ENCODE measurements at places on chromosomes 4 and X.
A peak's percentile ranks its signal among the peaks of the same experiment; 100 is the strongest.

GRCh38 chrX:30215357-30215843, at the start of gene MAGEB2:
Gene MAGEB2, plus strand, starts transcription at chrX:30215563. Its CDS starts 3,018 bp downstream, at chrX:30218581.
- DNase-seq, result no peak

- DNase-seq, result peak; percentile 22
These were observed 130.4 kb upstream of the RADX start for GRCh38 chrX:106481341-106481740.

- DNase-seq, result no peak
These were observed 567.7 kb downstream of the KCNIP4 start for GRCh38 chr4:21380861-21381260.

DNA sequence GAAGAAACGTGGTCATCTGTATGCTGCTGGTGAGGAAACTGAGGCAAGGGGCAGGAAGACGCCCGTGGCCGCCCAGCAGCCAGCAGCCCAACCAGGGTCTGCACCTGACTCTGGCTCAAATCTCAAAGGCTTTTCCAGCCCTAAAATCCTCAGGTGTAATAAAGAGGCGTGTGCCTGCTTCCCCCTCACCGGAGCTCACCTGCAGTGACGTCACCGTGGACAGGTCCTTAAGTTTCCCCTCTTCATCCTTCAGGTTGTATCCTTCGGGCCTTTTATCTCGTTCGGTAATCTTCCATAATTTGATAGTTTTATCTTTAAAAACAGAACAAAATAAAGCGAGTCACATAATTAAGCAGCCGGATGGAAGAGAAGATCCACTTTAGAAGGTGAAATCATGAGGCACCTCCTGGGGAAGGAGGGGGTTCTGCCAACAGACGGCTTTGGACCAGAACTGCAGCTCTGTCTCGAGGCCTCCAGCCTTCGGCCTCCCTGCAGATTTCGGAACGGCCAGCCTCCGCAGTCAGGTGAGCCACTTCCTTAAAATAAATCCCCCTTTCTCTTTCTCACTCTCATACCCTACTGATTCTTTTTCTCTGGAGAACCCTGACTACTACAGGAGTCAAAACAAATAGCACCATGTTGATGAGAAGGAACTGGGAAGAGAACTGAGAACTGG, 96.7 kb downstream of the PPP2R2C start:
- DNase-seq, result no peak

DNA sequence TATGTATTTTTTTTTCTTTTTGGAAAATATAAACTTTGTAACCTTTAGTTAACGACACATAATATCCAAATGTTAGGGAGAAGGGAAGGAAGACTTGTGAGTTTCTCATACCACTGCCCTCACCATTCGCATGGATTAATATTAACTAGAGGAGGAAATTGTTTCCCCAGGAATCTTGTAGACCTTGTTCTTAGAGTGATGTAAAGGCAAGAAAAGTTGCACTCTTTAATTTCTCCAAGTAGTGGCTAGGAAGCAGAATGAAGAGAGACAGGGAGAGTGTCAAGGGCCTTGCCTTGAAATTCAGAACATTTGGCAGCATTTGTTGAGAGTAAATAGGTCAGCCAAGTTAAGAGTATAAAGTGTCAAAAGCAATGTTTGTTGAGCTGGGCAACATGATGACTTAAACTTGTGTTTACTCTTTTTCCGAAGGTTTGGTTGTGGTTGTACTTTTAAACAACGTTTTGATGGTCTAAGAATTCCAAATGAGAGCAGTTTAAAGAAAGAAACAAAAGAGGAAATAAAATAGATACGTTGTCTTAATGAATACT, 105.7 kb downstream of the TENM3 start:
- no peak for DNase-seq

DNA sequence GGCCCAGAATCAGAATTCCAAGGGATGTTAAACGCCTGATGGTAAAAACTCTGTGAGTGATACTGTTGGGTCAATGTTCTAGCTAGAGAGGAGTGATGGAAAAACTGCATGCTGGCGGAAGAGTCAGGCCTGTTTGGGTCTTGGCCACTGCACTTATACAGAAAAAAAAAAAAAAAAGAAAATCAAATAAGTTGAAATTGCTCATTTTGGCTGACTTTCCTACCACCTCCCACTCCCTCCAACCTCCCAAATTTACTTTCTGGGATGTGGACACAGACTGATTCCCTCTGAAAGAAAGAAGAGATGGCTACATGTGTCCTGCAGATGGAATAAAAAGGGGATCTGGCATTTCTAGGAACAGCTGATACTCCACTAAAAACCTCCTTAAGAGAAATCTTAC, 234.1 kb upstream of the GIMD1 start:
- DNase-seq, result no peak

DNA sequence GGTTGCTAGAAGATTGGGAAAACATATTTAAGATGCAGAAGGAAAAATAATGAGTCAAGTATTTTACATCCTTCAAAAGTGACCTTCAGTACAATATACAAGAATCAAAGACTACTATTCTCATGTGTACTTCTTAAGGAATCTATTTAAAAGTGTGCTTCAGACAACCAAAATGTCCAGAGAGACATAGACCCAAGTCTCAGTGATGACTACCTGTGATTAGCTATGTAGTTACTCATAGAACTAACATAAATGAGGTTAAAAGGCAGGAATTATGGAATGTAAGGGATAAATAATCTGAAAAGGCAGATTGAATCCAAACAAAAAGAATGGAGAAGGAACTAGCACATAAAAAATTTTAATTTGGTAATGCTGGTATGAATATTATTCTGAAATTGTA, 634.7 kb upstream of the FAM241A start:
- DNase-seq, result peak; percentile 17

DNA sequence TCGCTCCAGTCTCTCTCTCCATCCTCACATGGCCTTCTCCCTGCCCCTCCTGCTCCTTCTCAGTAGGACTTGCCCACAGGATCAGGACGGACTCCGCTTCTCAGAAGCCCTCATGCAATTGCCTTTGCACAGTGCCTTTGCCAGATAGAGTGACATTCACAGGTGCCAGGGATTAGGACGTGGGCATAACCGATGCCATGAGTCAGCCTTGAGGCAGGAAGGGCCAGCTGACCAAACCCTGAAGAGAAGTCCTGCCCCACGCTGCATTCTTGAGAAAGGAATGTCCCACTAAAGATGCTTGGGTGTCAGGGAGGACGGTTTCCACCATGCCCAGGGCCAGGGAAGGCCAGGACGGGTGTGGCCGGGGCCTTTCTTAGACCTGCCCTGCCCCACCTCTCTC, 6.6 kb upstream of the GRPEL1 start:
- DNase-seq, result no peak

DNA sequence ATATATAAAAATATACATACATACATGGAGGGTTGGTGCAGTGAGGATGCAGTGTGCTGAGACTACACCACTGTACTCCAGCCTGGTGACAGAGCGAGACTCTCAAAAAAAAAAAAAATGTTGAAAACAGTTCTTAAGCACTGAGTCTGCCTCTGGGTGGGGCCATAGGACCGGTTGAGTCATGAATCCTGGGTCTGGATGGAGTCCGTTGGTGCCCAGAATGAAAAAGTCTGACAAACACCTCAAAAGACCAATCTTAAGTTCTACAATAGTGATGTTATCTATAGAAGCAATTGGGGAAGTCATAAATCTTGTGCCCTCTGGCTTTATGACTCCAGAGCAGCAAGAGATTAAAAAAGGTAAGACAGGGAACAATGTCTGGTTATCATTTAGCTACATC, 70.4 kb downstream of the FGFBP1 start:
- peak; percentile 74 for DNase-seq

DNA sequence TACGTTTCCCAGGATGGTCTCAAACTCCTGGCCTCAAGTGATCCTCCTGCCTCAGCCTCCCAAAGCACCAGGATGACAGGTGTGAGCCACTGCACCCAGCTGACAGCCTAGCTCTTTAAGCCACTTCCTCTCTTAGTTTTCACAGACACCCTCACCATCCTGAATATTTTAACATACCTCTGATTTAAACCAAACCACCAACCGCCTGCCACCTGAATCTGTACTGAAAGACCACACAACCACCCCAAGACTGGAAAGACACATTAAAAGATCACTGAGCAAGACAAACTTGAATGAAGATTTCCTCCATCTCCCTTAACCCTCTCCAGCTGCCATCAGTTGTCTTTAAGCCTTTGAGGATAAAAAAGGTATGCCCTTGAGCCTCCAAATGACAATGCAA, 110.6 kb downstream of the SH3KBP1 start:
- no peak for DNase-seq

DNA sequence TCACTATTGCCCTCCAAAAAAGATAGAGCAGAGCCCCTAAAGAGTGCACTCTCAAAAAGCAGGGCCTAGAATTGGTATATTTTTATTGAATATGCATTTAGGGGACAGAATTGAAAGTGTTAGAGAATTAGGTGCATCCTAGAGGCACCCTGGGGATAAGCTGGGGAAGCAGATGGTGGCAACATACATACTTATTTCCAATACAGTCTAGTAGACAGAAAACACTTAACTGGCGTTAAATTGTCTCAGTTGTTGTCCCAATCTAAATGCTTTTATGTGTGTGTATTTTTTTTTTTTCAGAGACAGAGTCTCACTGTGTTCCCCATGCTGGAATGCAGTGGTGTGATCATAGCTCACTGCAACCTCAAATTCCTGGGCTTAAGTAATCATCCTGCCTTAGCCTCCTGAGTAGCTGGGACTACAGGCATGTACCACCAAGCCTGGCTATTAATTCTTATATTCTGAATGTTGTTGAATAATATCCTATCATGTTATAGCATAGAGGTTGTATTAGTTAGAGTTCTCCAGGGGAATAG, 481.8 kb downstream of the GRXCR1 start:
- DNase-seq, result peak; percentile 38

- DNase-seq, result no peak
These were observed 186.7 kb upstream of the VEGFC start for GRCh38 chr4:176979416-176979815.

GRCh38 chr4:86487738-86488348, 106.3 kb upstream of the PTPN13 start:
- no peak for DNase-seq

DNA sequence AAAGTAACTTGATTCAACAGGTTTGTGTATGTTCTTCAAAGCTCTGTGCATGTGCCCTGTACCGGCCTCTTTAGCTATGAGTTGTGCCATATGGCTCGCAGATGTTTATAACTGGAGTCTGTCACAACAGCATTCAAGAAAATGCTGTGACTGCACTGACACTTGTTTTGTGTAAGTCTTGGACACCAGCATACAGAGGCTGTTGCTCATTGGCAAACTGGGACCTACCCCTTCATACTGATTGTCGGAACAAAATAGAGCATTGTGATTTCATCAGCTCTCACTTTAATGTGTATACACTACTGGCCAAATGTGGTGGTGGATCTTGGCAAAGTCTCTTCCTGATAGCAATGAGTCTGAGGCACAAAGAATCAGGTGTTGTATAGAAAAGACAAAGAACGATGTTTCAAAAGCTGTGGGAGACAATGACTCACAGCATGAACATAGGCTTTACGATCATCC, 133.9 kb downstream of the EGF start:
- peak; percentile 4 for DNase-seq

- no peak for DNase-seq
These were observed 781.8 kb downstream of the FAM133A start for GRCh38 chrX:94455782-94456181.

DNA sequence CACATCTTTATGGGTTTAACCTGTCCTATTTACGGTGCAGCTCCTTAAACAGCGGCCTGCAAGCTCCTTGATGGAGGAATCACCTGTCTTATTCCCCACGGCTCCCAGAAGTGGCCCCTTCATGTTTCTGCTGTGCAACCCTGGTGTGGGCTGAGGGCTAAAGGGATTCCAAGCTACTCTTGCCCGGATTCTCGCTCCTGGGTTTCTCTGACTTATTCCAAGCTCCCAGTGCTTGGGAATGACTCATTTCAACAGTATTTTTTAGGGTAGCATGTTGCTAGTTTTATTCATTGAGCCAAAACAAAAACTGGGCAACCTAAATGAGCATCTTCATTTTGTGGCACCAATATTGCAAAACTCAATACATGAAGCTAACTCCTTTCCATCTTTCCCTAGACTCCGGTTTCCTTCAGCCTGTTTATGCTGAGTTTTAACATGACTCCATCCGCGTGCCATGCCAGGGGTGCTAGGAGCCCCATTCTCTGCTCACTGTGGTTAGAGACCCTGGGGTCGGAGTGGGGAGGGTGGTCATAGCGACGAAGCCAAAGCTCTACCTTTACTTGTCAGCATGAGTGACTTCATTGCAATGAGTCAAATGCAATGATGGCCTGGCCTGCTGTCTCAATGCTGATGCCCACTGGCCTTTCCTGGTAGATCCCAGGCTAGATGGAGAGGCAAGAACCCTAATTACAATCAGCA, 349.7 kb downstream of the NR3C2 start:
- DNase-seq, result no peak

GRCh38 chr4:94852616-94853015, 94.9 kb downstream of the BMPR1B start:
- no peak for DNase-seq

- DNase-seq, result peak; percentile 6
These were observed 897.0 kb downstream of the ARAP2 start for GRCh38 chr4:35347276-35347675.

DNA sequence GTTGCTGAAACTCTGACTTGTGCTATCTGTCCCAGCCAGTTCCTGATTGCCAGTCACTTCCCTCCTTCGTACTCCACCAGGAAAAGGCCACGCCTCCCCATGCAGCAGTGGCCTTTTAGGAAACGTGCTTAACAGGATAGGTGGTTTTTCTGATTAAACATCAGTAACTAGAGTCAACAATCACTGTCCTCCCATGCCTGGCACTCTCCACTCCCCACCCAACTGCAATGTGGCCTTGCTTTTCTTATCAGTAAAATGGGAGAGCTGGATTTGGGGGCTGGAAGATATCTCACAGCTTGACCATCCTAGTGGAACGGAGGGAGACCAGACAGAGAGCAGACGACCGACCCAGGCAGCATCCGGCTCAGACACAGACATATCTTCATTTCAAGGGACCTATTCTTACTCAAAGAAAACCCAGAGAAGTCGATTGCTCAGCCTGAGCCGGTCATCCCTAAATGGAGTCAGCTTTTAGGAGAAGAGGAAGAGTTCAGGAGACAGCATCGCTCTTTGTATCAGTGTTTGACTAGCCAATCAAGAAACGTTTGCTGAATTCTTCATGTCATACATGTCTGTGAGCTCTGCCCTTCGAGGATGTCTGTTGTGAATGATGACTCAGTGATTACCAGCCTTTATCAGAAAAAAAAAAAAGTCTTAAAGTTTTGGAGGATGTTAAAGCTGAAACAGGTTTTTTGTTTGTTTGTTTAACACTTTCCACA, 12.7 kb upstream of the UBA6 start:
- DNase-seq, result peak; percentile 79

- no peak for DNase-seq
These were observed 114.6 kb downstream of the ARHGAP10 start for GRCh38 chr4:147846318-147847155.

DNA sequence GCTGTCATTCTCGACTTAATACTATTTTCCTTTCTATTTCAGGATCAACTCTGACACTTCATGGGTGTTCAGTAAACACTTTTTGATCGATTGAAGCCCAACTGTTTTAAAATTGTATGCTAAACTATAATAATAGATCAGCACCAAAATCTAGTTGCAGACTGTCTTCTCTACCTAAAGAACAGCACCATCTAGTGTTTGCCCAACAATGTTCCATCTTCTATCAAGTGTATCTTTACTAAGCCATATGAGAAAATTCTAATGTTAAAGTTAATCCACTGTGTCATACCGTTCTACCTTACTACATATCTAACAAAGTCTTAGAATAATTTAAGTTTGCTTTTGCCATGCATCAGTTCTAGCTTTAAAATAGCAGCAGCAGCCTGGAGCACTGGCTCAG, 113.0 kb upstream of the PRDX4 start:
- no peak for DNase-seq

- no peak for DNase-seq
These were observed 11.4 kb upstream of the TIMM8A start for GRCh38 chrX:101359966-101360365.

- DNase-seq, result peak; percentile 87
These were observed 69.2 kb downstream of the SORBS2 start for GRCh38 chr4:185742766-185743165.

Data from foreskin keratinocyte (primary cell).